ENCODE measurements at places on chromosomes 12 and 14.

DNA sequence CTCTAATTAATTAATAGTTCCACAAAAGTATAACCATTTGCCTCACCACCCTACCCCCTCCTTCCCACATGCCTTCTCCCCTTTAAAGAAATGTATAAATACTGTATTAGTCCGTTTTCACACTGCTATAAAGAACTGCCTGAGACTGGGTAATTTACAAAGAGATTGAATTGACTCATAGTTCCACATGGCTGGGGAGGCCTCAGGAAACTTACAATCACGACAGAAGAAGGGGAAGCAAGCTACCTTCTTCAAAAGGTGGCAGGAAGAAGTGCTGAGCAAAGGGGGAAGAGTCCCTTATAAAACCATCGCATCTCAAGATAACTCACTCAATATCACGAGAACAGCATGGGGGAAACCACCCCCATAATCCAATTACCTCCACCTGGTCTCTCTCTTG, 8.2 kb upstream of the RESF1 start:
- no peak for DNase-seq

- no peak for DNase-seq
Measured at GRCh38 chr12:51048661-51049251, 629 bp downstream of the LETMD1 start.

- no peak for DNase-seq
Measured at GRCh38 chr12:52322069-52322468, 871 bp upstream of the KRT83 start.

DNA sequence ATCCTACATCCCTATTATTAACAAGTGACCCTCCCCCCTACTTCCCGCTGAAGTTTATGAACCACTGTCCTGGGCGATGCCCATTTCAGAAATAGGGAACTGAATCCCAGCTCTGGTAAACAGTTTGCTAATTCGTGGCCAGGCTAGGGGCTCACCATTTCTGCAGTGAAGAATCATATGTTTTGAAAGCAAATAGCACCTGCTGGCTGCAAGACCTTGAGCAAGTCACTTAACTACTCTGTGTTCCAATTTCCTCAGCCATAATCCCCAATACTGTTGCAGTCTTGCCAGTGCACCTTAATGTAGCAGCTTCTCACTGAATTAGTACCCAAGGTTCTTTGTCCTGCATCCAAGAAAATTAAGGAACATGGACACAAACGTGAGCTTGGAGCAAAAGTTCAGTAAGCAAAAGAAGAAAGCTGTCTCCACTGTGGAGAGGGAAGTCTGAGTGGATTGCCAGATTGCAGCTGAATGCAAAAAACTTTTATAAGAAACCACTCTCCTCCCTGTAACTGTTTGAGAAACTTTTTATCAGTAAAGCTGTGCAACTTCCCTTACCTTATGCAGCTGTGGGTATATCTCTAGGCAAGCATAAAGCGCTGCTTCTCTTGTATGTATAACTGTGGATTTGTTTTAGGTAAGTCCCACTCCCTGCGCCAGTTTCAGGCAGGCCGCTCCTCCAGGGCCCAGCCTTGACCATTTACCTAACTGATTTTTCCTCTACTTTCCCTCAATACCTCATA, 824 bp downstream of the OAS1 start:
- no peak for DNase-seq

DNA sequence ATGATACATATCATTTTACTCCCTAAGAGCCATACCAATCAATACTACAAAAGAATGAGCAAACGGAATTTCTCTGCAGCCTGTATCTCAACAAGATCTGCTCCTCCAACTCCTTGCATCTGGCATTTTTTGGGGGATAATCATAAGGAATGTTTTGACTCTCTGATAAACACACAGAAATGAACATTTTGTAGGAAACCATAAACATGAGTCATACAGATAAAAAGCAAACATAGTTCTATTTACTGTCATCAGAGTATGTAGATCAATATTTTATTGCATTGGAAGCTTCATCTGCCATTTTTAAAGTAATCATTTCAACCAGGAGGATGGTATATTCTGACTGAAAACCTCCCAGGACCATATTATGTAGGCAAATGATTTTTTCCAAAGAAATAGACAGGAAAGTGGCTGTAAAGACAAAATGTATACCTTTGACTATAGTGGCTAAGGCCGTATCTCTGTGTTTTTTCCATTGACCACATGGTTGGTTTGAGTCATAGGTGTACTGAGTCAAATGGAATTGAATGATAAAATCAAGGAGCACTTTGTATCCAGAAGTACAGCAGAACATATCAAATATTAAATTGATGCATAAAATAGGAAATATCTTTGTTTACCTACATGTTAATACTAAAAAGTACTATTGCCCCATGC, 32.4 kb upstream of the CD69 start:
- DNase-seq = no peak

All from kidney capillary endothelial cell (primary cell).